ENCODE measurements at places on chromosomes 12 and 14.
A peak's percentile ranks its signal among the peaks of the same experiment; 100 is the strongest.

- peak; percentile 66 for DNase-seq
These were observed at the start of gene TRPV4 for GRCh38 chr12:109833307-109834189. TRPV4 (minus strand) TSS chr12:109833398; CDS start chr12:109814796, 18,602 bp downstream.

- no peak for DNase-seq
These were observed 40.8 kb upstream of the OTOGL start for GRCh38 chr12:80058586-80058985.

GRCh38 chr12:87988534-87988933 is 40.7 kb downstream of the C12orf50 start:
- DNase-seq, result no peak

GRCh38 chr12:22538311-22538710 is 6.0 kb downstream of the C2CD5 start:
- no peak for DNase-seq

DNA sequence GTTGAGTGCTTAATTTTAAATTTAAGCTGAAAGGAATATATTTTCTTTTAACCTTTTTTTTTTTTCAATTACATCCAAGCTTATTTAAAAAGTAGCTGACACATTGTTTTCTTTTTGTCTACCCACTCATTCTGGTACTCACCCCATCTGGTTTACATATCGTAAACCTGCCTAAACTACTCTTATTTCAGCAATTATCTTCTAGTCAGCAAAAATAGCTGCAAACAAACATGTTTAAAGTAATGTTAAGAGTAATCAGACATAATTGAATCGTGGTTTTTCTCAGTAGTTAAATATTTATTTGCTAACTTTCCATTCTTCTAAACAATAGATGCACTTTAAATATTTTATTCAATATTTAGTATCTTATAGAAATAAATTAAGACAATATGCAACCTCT is 492.7 kb upstream of the MGAT4C start:
- DNase-seq, result no peak

GRCh38 chr12:27844366-27845090 is 64.5 kb upstream of the MANSC4 start:
- DNase-seq, result no peak

DNA sequence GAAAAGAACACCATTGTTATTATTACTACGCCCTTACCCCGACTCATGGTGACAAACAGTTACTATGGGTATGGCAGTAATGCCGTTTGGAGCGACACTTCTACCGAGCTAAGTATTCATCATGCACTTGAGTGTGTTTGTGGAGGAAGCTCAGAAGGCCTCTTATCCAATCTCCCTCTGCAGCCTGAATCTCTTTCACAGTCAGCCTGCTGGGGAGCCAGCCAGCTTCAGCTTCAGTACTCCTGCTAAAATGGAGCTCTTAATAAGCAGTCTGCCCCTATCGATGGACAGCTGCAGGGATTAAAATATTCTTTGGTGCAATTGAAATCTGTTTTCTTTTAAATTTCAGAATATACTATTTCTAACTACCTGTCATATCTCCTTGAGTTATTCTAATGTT is 24.7 kb upstream of the ATP5MC2 start:
- DNase-seq, result no peak

- DNase-seq, result no peak
These were observed 208.3 kb downstream of the EXOC5 start for GRCh38 chr14:57060276-57060955.

DNA sequence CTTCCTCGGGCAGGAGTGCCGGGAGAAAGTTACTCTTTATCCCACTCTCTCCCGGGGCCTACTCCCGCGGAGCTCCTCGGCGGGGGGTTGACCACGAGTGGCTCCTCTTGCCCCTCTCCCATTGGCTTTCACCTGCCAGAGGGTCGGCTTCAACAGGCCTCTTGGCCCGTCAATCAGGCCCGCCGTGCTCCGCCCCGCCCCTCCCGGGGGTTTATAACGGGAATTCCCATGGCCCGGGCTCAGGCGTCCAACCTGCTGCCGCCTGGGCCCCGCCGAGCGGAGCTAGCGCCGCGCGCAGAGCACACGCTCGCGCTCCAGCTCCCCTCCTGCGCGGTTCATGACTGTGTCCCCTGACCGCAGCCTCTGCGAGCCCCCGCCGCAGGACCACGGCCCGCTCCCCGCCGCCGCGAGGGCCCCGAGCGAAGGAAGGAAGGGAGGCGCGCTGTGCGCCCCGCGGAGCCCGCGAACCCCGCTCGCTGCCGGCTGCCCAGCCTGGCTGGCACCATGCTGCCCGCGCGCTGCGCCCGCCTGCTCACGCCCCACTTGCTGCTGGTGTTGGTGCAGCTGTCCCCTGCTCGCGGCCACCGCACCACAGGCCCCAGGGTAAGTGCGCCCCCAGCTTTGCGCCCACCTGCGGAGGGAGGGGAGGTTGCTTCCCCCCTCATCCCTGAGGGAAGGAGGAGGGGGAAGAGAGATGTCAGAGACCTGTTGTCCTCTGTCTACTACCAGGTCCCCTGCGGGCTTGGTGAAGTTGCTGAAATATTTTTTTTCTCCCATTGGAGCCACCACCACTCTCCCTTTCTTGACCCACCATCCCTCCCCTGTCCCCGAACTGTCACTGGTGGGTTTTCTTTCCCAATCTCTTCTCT is at the start of gene SMOC1:
SMOC1 (plus strand) TSS at position 242 of the 869 bp plus-strand sequence; CDS start at position 505, 263 bp downstream.
- DNase-seq, result peak; percentile 75

DNA sequence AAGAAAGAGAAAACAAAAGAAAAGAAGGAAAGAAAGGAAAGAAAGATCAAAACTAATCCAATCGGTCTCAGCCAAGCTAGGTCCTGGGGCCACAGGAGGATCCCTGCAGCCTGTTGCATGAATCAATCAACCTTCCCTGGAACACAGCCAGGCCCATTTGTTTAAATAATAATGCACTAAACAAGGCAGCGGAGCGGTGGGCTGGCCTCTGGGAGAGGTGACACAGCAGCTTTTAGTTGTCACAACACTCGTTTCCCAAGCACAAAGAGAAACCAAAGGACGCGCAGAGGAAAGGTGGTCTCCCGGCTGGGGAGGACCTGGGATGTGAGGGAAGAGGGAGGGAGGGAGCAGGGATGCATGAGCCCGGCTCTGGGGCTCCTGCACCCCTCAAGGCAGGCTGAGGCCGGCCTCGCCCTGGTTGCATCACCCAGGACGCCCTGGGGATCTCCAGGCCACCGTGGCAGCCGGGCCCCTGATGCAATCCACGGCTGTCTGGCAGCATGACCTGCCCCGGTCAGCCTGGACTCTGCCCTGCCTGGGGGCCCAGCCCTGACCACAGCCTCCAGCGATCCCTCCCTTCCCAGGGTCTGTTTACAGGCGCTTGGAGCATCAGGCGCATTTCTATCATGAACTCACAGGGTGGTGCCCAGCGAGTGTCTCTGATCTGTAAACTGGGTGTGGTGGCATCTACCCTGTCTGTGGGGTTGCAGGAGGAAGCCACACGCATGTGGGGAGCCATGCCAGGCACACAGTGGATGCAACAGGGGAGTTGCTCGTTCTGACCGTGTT is 32.5 kb downstream of the MMP17 start:
- no peak for DNase-seq

Measured in endothelial cell (in vitro differentiated cells).